ENCODE measurements at places on chromosomes 12 and 14.

DNA sequence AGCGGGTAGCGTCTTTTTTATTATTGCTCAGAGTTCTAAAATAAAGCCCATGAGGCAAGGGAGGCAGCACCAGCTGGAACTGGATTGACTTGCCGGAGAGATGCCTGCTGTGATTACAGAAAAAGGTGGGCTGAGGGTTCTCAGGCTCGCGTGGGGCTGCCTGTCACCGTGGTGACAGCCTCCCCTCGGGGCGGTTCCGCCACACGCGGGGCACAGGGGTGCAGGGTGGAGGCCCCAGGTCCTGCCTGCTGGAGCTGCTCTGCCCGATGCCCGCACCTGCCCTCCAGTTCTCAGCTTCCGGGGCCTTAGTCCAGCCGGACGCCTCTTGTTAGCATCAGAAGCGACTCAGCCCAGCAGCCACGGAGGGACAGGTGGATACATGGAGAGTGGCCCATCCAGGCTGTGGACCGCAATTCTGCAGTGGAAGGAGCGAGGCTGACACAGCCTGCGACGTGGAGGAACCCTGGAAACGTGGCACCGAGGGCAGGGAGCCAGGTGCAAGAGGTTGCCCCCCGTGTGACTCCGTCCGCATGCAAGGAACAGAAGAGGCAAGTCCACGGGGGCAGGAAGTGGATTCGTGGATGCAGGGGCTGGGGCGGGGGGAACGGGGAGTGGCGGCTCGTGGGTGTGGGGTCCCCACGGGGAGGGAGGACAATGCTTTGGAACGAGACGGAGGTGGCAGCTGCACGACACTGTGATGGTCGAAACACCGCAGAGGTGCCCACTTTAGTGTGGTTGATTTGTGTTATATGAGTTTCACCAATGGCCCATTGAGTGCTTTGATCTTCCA, 79.5 kb downstream of the GALNT9 start:
- no peak for DNase-seq

- DNase-seq: peak; percentile 40
Observed at GRCh38 chr12:95574799-95575452, 23.6 kb upstream of the USP44 start.

DNA sequence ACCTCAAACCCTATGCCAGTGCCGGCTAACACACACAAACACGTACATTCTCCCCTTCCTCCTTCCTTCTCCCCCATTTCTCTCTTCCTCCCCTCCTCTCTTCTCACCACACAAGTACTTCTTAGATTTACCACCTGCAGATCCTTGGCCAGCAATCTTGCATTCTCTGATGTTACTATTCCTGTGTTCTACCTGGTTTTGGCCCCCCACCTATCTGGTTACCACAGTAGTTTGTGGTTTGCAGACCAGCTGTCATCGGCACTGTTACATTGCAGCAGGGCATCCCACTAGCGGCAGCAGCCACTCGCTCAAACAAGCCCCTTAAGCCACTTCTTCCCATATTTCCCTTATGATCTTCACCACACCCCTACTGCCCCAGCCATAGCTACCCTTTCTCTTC, 3.9 kb downstream of the ABHD4 start:
- DNase-seq: no peak

DNA sequence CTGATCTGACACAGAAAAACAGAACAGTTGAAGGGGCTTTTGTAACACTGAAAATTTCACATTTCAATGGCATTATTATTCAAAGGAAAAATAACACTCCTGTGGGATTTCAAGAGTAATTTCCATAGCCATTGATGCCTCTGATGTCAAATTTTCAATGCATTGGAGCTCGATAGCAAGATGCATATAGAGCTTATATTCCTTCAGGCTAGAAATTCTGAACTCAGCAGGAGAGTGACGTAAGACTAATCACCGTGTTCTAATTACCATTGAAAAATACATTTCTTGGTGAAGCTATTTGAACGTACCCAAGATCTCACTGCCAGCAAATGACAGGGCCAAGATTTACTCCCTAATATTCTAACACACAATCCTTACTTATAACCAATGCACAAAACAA, 854.1 kb upstream of the TMEM132C start:
- no peak for DNase-seq

DNA sequence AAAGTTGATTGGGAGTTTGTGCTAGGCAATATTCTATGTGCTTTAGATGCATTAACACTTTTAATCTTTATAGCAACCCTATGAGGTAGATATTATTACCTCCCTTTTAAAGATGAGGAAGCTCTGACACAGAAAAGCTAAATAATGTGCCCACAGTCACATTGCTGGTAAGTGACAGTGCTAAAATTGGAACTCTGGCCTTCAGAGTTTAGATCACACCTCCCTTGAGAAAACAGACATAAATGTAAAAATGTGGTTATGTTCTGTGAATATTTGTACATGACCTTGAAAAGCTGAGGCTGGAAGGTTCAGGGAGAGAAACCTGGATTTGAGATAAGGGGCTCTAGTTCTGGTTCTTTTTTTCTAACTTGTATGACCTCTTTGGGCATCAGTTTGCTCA, 1.9 kb downstream of the ABHD4 start:
- no peak for DNase-seq

GRCh38 chr14:48925184-48925583, 661.0 kb downstream of the RPS29 start:
- no peak for DNase-seq

DNA sequence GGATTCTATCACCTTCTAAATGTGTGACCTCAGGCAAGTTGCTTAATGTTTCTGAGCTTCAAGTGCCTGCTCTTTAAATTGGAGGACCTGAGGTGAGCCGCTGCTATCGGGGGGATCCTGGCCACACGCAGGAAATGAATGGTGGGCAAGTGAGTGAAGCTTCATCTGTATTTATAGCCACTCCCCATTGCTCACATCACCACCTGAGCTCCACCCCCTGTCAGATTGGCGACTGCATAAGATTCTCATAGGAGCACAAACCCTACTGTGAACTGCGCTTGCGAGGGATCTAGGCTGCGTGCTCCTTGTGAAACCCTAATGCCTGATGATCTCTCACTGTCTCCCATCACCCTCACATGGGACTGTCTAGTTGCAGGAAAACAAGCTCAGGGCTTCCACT, 158.6 kb upstream of the CCND2 start:
- DNase-seq: no peak

GRCh38 chr14:64266239-64266638, 27.9 kb downstream of the ESR2 start:
- no peak for DNase-seq

All from NCI-H748 treated with DMSO at 0.1 percent for 48 hours (cell line).